ENCODE measurements at places on chromosomes 7 and 10.

GRCh38 chr7:11437994-11438393 is 394.0 kb downstream of the THSD7A start:
- no peak for DNase-seq

DNA sequence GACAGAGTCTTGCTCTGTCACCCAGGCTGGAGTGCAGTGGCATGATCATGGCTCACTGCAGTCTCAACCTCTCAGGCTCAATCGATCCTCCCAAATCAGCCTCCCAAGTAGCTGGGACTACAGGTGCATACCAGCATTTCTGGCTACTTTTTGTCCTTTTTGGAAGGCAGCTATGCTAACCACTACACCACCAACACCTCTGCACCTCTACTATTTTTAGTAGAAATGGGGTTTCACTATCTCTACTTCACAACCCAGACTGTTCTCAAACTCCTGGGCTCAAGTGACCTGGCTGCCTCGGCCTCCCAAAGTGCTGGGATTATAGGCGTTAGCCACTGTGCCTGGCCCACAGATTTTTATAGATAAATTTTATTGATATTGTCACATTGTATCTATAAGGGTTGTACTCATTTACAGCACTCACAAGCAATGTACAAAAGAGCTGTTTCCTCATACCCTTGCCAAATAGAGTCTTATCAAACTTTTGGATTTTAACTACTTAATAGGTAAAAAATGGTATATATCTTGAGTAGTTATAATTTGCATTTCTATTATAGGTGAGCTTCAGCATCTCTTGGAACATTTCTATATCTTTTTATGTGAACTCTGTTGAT is 23.7 kb downstream of the PRR15 start:
- no peak for DNase-seq

DNA sequence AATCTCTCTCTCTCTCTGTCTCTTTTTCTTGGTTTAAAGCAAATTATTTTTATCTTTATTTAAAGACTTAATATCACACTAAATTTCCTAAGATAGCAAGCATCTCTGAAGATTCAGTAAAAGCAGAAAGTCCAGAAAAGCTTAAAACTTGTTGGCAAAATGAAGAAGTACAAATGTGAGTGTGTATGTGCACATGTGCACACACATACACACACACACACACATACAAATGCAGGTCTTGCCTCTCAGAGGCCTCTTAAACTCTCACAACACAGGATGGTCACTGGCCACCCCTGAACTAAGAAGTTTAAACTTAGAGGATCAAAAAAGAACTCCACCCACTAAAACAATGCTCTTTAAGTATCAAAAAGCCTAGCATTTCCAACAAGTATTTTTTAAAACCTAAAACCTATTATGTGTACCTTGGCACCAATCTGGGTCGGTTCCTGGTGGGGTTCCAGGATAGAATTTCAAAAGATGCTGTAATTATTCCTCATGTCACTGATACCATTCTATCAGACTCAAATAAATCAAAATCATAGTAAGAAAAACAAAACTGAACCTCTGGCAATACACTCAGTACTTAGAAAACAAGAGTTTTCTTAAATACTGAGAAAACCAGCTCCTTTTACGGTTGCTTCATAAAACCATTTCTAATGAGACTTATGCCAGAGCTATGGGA is 55.0 kb downstream of the SORBS1 start:
- DNase-seq = no peak

GRCh38 chr7:51242881-51243518 is 73.6 kb downstream of the COBL start:
- DNase-seq = no peak

GRCh38 chr10:128854204-128854603 is 612.8 kb upstream of the MGMT start:
- DNase-seq = no peak

GRCh38 chr7:114916261-114916892 is 5.5 kb upstream of the MDFIC start:
- no peak for DNase-seq

GRCh38 chr7:39825401-39825980 is 124.6 kb upstream of the CDK13 start:
- no peak for DNase-seq

DNA sequence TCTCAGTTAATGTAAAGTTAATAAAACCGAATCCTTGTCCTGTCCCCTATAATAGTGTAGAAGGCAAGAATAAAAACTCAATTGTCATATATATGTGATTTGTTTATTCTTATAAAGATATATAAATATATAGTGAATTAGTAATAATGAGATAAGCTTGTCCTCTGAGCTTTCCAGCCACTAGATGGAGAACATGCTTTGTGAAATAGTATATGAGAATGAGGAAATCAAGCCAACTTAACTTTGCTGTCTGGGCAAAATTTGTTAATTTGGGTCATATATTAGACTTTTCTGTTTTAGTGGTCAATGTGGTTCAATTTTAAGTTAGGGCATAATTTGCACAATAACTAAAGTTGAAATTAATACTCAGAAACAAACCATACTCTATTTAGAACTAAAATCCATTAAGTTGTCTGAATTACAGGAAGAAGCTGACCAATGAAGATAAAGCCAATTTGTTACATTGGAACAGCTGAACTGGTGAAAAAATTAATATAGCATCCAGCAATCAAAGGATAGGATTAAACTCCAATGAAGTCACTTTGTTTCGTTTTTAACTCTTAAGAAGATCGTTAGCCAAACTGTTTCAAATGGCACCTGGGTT is 595.0 kb downstream of the ARL4A start:
- DNase-seq = no peak

- no peak for DNase-seq
Measured at GRCh38 chr7:148800677-148801076, 83.4 kb downstream of the EZH2 start.

All from stimulated activated CD8-positive, alpha-beta memory T cell treated with anti-CD3 and anti-CD28 coated beads, Interleukin-15, amount 100 ng/mL, for 4 hours (primary cell).